NCI-H1436 (cell line): ENCODE measurements at places on chromosomes 4 and X.
A peak's percentile ranks its signal among the peaks of the same experiment; 100 is the strongest.

- no peak for DNase-seq
These were observed 124.5 kb downstream of the PDLIM5 start for GRCh38 chr4:94576210-94576609.

DNA sequence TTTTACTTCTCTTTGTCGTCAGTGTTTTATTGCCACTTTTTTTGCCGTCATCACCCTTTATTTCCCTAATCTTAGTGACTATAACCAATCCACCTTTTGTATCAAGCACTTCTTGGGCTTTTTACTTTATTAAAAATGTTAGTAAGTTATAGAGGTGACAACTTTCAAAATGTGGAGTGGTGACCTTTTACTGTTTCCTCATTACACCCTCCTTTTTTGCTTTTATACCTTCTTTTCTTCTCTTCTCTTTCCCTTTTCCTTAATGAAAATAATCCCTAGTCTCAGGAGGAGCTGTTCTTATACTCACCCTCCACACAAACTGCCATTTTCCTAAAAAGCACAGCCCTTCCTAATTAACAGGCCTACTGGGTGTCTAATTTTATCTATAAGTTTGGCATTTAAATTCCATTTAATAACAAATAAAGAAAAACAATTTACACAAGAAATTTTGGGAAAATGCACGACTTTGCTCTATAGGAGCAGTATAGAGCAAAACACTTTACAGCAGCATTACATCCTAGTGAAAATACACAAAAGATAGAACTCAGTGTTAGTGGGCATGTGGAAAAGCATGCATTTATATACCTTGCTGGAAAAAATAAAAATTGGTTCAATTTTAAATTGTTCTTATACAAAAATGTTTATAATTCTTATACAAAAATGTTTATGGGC is 27.3 kb downstream of the BBS12 start:
- no peak for DNase-seq

DNA sequence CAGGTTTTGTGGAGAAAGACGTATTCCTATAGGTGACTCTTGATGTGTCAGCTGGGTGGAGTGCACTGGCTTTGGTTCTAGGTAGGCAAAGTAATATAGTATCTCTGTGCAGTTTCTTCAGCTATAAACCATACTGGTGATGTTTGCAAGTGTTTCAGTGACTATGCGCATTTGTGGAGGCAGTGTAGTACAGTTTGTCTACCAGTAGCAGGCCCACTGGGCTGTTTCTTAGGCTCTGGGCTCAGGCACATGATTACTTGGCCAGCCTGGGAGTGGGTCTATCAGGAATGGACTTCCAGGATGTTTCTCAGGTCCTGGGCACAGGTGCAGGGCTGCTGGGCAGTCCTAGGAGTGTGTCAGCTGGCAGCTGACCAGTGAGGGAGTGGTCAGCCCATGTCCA is 51.9 kb upstream of the INTU start:
- DNase-seq, result no peak

DNA sequence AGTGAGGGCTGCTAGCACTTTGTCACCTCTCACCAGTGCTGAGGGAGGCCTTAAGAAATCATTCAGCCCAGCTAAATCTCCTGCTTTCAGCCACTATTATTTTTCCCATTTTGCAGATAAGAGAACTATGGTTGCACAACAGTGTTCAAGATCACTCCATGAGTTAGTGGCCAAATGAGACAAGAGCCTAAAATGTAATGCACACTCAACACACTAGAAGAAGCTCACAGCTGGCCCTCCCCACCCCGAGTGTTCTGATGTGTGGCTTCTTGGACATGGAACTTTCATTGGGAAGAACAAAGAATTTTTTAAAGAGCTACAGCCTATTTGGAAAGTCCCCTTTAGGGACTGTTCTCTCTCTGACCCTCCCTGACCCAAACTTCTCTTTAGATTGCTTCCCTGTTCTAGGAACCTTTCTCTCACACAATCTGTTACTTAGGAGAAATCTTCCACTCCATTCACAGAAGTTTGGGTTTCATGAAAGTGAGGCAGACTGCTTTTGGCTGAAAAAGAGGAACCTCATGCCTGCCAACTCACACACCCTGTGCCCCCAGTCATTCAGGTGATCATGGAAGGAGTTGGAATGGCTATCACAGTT is 44.0 kb upstream of the CT47C1 start:
- DNase-seq, result no peak

- DNase-seq, result no peak
These were observed 95.6 kb downstream of the NR3C2 start for GRCh38 chr4:148346657-148347056.

GRCh38 chr4:138275216-138275615 is 33.1 kb upstream of the SLC7A11 start:
- no peak for DNase-seq

GRCh38 chr4:41514169-41514568 is 23.8 kb upstream of the LIMCH1 start:
- DNase-seq, result no peak

DNA sequence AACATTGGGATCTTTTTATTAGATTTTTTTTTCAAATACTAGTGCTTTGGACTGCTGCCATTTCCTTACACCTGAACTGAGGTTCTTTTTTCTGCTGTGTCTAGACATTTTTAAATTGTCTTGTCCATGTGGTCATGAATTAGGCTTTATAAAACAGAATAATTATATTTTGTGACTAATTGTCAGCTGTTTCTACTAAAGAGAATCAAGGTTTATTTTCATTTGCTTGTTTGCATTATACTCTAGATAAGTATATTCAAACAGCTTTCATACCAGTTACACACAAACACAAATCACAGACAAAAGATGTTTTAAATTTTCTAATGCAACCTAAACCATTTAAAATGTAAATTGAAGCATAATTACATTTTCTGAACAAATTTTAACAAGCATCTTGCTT is 194.7 kb downstream of the GALNTL6 start:
- DNase-seq, result no peak

- no peak for DNase-seq
These were observed 225.7 kb upstream of the PSAPL1 start for GRCh38 chr4:7660176-7661039.

GRCh38 chr4:92129408-92129994 is 174.3 kb upstream of the GRID2 start:
- no peak for DNase-seq

- DNase-seq, result no peak
These were observed 1952.2 kb downstream of the PCDH7 start for GRCh38 chr4:32672359-32672758.

- no peak for DNase-seq
These were observed 25.3 kb downstream of the USP46 start for GRCh38 chr4:52633846-52634245.

- no peak for DNase-seq
These were observed 10.5 kb downstream of the ZCCHC18 start for GRCh38 chrX:104122829-104123228.

DNA sequence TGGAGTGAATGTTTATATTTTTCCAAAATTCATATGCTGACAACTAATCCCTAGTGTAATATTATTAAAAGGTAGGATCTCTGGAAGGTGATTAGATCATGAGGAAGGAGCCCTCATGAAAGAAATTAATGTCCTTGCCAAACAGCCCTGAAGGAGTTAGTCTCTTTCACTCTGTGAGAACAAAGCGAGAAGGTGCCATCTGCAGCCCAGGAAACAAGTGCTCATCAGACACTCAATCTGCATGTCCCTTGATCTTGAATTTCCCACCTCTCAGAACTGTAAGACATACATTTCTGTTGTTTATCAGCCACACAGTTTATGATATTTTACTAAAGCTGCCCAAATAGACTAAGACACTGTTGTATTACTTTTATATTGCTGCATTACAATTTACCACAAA is 1283.4 kb downstream of the PCDH7 start:
- no peak for DNase-seq

DNA sequence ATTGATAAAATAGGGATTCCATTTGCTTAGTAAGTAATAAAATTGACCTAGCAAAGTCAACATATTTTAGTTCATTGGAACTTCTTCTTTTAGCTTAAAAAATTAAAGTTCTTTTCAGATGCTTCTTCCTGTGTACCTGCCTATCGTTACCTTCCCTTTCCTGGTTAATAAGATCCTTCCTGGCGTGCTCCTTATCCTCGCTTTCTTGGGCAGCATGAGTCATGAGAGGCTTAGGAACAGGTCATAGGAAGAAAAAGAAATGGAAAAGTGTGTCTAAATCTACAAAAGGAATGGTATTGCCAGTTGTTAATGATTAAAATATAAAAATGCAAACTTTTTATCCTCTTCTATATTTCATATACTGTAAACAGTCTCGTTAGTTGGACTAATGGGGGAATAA is 170.3 kb downstream of the DCTD start:
- DNase-seq, result no peak

DNA sequence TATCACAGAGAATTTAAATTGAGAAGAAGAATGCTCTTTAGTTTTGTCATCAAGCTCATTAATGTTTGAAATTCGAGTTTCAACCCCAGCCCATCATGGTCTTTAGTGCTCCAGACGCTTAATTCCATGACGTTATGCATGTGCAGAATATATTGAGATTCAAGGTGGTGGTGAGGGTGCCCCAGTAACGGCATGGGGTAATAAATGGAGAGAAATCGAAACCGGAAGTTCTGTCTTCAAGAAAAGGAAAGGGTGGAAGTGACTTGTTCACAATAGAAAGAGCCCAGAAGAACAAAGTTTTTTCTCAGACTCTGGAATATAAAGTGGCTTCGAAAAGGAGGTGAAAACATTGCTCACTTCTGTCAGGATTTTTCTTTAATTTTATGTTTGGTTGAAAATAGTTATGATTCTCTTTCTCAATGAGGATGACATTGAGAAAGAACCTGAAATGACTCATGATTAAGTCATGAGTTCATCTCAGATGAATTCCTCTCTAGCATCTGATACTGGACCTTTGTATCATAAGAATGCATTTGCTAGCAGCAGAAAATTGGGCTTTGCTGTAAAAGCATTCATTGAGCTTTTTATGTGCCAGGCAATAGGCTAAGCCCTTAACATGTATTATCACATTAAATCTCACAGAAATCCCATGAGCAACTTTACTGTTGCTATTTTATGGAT is 779 bp upstream of the DDX60L start:
- DNase-seq, result peak; percentile 45

DNA sequence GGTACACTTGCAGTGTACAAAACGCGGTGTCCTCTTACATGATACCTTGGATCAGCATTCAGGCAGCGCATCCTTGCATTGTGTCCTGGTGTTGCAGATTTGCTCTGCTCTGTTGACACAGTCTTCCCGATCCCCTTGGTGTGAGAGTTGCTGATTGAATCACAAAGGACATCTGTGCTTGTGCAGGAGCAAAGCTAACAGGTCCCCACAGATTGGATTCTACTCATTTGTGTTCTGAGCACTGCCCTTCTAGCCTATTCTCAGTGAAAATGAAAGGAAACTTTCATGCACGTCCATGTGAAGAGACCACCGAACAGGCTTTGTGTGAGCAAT is 171.4 kb downstream of the FRMPD4 start:
- no peak for DNase-seq

- no peak for DNase-seq
These were observed 13.3 kb upstream of the TEX13C start for GRCh38 chrX:125306335-125306866.

DNA sequence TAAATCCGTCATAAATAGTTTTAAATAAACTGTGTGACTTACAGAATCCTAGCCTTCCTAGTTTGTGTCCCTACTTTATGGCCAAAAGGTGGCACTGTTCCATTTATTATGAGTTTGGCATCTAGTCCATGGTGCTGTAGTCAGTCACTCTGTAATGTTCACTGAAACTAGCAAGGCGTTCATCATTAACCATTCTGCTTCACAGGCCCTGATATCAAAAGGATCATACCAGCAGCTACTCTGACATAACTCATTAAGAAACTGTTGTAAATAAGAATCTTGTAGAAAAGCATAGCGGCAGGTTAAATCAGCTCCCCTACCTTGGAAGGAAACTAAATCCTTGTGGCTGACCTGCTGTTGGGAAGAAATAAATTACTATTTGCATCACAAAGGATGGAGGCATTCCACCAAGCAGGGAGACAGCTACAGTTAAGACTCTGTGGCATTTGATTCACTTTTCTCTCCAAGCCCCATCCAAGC is 919.6 kb upstream of the DIAPH2 start:
- peak; percentile 9 for DNase-seq

DNA sequence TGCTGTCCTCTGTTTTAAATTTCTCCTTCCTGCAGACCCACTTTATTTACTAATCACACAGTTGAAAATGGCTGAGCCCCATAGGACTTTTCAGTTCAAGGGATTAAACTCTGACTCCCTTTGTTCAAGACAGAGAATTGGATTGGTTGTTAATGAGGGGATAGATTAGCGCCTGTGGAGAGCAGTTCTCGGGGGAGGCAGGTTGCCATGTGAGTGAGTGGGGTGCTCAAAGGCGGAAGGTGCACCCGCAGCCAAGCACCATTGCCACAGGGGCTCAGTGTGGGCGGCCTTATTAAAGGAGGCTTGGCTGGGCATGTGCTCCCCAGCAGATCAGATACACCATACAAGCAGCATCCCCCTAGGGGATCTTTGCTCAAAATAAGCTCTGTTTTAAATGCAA is 7.9 kb upstream of the CBR4 start:
- DNase-seq, result peak; percentile 74

GRCh38 chrX:338281-338835 is 19.8 kb upstream of the GTPBP6 start:
- DNase-seq, result no peak

GRCh38 chr4:58767598-58767997 is 1657.4 kb upstream of the IGFBP7 start:
- DNase-seq, result no peak

- DNase-seq, result no peak
These were observed 450 bp downstream of the ACSL1 start for GRCh38 chr4:184825141-184825895.

GRCh38 chr4:95599777-95600400 is 51.1 kb upstream of the UNC5C start:
- no peak for DNase-seq

DNA sequence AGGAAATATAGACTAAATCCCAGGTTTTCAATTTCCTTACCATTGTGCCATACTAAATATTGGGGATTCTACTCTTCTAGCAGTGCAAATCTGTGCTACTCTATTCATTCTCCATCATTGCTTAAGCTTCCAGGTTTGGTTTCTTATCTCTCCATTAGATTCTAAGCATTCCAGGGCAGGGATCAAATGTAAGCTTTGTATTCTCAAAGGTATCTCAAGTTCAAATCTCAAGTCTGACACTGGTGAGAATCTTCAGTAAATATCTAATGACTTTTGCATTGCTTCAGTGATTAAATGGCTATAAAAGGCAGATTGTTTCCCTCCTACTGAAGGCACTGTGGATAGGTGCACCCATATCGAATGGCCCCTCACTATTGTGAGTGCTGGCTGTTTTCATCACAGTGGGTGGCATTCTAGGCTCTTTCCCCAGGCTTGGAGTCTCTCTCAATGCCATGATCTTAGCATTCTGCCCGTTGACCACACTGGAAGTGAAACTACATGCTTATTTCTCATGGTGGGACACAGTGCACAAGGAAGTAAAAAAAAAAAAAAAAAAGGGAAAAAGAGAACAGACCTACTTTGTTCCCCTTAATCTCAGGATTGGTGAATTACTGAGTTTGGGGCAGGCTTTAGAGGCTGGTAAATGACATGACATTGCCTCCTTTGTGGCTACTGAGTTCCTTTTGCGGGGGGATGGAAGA is 28.7 kb downstream of the FAM9C start:
- DNase-seq, result no peak
